Foreskin fibroblast (primary cell): ENCODE measurements at places on chromosomes 6 and 20.

DNA sequence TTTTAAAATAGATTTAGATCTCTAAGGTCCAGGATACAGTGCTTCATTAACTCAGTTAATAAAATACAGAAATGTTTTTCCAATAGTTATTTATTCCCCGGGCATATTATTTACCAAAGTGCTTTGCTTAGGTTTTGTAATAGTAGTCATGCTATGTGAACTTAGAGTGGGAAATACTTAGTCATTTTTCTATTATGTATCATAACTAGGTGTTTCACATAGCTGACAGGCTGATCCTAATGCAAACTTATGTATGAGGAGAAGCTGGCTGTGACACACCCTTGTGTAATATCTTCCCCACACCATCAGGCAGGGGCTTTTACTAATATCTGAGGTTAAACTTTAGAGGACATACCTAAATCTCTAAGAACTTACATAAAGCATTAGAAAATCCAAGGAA, 277.7 kb upstream of the RIMS1 start:
- DNase-seq = no peak

GRCh38 chr20:49541733-49542513, 26.0 kb downstream of the PTGIS start:
- peak; percentile 60 for DNase-seq

- DNase-seq = peak; percentile 29
Observed at GRCh38 chr6:112310439-112311125, 36.5 kb upstream of the RFPL4B start.

DNA sequence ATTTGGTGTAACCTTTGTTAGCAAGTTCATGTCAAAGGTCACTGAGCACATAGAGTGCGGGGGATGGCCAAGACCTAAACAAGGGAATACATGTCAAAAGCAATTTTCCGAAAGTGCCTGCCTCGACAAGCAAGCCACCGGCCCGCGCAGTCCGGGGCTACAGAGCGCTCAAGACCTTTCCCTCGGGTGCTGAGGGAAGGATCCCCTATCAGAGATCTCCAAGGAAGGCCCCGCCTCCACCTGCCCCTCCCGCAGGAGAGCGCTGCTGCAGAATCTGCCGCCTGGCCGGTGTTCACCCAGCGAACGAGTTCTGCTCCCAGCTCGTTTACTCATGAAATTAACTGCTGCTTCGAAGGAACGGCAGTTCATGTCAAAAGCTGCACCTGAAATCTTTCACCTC, 252.7 kb downstream of the BMP7 start:
- no peak for DNase-seq

DNA sequence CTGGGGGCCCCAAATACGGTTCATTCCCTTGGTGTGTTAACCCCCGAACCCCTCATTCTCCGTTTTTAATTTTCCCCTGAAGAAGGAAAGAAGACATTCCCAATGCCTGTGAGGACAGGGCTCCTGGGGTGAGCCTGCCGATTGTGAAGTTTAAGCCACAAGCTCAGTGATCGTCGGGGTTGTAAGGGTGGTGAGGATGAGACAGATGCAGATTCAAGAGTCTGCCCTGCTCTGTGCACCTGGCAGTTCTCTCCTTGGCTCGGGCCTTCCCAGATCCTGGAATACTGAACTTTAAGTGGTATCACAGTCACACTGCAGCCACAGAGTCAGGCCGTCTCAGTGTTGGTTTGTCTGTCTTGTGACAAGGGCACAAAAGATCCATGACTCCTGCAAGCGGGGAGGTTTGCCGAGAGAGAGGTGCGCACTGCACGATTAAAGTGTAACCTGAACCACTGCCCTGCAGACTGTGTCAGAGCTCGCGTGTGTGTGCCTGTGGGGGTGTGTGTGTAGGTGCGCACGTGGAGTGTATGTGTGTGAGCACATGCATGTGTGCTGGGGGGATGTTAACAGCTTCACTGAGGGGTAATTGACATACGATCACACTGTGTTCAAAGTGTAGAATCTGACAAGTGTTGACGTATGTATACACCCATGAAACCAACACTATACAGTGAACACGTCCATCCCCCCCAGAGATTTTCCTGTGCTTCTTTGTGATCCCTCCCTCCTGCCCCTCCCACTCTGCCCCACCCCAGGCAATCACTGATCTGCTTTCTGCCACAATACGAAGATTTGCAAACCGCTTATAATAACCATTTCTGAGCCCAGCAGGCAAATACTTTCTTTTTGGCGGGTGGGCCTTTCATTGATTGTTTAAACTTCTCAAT, 38.9 kb downstream of the RPP40 start:
- no peak for DNase-seq

GRCh38 chr6:8030920-8031319, 33.3 kb downstream of the BLOC1S5 start:
- DNase-seq = no peak

- peak; percentile 68 for DNase-seq
Observed at GRCh38 chr20:4666001-4666479, 55.7 kb upstream of the PRND start.

DNA sequence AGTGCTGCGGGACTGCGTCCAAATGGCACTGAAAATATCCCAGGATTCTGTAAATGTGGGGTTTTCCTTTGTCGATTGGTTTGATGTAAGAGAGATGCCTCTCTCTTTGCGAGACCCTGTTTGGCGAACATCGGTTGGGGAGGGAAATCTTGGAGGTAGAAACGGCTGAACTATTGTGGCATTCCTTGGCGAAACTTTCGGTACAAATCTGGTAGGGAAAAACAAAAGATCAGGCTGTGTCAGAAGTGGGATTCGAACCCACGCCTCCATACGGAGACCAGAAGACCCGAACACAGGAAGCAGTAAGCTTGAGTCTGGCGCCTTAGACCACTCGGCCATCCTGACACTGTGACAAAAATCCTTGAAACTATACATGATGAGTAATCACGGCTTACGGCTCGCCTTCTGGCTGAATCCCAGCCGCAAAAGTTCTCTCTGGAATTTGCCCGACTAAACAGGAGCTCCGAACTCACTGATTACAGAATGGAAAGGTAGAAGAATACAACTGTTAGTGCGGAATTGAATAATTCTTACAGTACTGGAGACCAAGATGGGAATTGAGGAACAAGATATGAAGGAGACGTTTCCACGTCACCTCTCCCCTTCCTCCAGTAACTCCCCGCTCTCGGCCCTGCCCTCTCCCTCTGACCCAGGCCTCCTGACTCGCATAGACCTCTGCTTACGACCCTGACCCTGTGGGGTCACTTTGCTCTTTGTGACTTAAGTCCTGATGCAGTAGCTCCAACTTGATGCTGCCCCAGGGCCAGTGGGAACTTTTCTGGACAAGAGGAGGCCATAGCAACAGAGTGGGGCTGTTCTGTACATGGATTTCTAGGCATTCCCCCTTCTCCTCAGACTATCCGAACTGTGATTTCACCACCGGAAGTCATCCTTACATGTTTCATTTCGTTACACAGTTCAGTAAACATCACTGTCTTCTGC, 132.8 kb upstream of the ZNF184 start:
- peak; percentile 67 for DNase-seq

DNA sequence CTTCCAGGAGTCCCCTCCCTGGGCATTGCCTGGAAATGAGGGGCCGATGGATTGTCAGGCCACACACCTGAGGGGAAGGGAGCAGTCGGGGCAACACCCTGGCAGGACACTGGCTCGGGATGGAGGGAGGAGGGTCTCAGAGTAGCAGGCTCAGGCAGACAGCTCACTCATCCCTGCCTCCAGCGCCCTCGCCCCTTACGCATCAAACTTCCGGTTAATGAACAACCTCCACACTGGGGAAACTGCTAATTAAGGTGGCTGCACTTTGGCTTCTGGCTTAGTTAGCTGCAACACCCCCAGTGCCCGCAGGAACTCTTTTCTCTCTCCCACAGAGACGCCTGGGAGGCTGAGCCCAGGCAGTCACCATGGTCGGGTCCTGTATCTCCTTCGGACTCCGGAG, 13.4 kb upstream of the CHRNA4 start:
- DNase-seq = no peak

DNA sequence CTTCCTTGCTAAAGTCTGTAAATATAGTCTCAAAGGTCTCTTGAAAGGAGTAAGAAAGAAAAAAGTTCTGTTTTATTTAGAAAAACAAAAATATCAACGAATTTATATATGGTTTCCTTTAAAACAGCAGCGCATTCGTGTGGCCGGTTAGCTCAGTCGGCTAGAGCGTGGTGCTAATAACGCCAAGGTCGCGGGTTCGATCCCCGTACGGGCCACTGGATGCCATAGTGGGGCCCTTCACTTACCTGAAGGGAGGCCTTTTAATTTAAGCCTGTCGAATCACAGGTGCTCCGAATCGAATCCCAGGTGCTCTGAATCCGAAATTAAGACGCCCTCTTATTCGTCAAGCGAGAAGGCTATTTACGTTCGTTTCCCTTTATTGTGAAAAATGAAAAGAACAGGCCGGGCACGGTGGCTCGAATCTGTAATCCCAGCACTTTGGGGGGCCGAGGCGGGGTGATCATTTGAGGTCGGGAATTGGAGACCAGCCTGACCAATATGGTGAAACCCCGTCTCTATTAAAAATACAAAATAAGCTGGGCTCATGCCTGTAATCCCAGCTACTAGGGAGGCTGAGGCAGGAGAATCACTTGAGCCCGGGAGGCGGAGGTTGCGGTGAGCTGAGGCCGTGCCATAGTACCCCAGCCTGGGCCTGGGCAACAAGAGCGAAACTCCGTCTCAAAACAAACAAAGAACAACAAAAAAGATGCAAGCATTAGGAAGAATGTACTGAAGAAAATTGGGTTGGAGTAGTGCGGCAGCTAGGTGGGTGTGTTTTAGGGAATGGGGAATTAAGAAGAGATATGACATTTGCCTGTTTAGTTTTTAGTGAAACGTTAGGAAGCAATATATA, 195.8 kb upstream of the ZNF184 start:
- peak; percentile 56 for DNase-seq

DNA sequence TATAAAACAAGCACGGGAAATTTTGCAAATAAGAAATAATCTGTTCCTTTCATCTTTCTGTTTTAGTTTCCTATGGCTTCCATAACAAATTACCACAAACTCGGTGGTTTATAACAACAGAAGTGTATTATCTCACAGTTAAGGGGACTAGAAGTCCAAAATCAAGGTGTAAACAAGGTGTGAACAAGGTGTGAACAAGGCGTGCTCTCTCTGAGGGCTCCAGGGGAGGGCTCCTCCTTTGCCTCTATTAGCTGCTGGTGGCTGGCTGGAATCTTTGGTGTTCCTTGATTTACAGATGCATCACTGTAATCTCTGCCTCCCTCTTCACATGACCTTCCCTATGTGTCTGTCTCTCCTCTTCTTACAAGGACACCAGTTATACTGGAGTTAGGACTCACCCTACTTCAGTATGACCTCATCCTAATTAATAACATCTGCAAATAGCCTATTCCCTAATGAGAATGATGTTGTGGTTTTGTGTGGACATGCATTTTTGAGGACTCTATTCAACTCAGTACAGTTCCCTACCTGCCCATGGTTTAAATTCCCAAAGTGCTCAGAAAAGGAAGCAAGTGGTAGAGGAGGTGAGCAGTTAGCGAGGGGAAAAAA, 17.5 kb upstream of the BMP5 start:
- DNase-seq = peak; percentile 72

DNA sequence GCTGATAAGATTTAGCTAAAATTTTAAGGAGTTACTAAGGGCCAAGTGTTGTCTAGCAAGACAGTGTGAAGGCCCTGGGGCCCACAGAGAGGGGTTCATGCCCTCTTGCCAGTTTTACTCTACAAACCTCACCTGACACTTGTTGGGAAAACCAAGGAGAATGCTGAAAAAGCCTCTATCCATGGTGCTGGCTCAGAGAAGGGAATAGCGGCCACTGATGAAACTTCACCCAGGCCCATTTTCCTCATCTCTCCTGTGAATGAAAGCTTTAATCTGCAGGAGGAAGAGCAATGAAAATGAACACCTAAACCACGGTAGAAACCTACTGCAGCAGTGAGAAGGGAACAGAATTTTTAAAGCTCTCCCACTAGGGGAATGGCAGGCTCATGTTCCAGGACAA, 317.3 kb upstream of the CNR1 start:
- DNase-seq = no peak

- peak; percentile 39 for DNase-seq
Observed at GRCh38 chr6:53090576-53090975, 25.4 kb downstream of the FBXO9 start.

- no peak for DNase-seq
Observed at GRCh38 chr6:134020543-134020942, 31.9 kb downstream of the SLC2A12 start.

GRCh38 chr6:32370505-32370904, 1.2 kb downstream of the TSBP1 start:
- DNase-seq = peak; percentile 41

DNA sequence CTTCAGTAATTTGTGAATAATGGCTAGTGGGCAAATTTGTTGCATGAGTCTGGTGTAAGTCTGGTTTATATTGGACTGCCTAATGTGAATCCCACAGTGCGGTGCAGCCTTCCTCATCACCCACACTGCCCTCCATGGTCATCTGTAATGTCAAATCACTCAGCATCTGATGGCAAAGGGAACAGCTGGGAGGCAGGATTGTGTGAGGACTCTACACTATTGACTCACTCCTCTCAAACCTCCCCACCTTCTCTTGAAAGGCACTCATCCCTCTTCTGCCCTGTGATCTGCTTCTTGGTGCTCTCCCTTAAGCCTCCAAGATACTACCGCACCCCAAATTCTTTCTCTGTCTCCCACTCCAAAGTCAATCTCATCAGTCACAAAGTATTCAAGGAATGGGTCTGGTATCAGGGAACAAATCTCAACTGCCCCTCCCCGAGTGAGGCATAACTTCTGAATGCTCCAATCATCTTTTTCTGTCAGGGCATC, 146.0 kb upstream of the BEND6 start:
- DNase-seq = no peak

DNA sequence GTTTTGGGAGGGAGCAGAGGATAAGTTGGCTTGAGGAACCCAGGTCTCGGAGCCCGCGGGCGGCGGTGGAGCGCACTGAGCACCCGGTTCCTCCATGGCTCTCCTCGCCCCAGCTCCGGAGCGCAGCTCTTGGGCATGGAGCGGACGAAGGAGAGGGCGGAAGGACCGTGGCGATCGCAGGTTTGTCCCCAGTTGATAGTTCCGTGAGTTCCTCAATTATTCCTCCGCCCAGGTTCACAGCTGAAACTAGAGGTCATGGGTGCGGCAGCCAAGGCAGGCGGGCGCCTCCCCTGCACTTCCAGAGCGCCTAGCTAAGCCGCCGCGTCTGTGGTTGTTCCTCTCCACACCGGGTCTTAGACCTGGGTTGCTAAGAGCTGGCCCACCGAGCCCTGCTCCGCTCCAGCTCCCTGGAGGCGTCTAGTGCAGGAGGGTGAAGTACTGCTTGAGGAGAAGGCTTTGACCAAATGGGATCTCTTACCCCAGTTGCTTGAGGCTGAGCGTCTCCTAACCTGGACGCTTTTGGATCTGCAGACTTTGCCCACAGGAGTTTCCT, at the start of gene HTR1B:
TSS of gene HTR1B (minus strand) at position 184 of the 553 bp plus-strand sequence. CDS start at position 96, 88 bp downstream.
- peak; percentile 73 for DNase-seq

- peak; percentile 76 for DNase-seq
Observed at GRCh38 chr6:85250586-85251220, 199.2 kb upstream of the NT5E start.

- DNase-seq = no peak
Observed at GRCh38 chr6:107728564-107728897, 95.6 kb downstream of the SCML4 start.

- peak; percentile 37 for DNase-seq
Observed at GRCh38 chr20:35767683-35768481, 3.9 kb upstream of the PHF20 start.
